ENCODE measurements at places on chromosomes 16 and 17. TPM values are rescaled to one million over a fixed set of nuclear protein-coding genes. Genes with fewer than 3 reads are reported as not detected.
A peak's percentile ranks its signal among the peaks of the same experiment; 100 is the strongest.

WNT3 gene
- 11.6 TPM for total RNA-seq

RAB26 gene
- total RNA-seq = 0.48 TPM

FAM117A gene
- total RNA-seq = 20.2 TPM

KDM6B gene
- total RNA-seq = 0.48 TPM

OMG gene
- 9.9 TPM for total RNA-seq

TLE7 gene
- not detected for total RNA-seq

CSH2 gene
- 4.3 TPM for total RNA-seq

SLC22A31 gene
- 0.72 TPM for total RNA-seq

ARHGDIG gene
- total RNA-seq = 18.3 TPM

PHOSPHO1 gene
- 8.2 TPM for total RNA-seq

KRT15 gene
- total RNA-seq = 24.1 TPM

AATK gene
- 1.4 TPM for total RNA-seq

DOC2B gene
- total RNA-seq = 2.2 TPM

DNA sequence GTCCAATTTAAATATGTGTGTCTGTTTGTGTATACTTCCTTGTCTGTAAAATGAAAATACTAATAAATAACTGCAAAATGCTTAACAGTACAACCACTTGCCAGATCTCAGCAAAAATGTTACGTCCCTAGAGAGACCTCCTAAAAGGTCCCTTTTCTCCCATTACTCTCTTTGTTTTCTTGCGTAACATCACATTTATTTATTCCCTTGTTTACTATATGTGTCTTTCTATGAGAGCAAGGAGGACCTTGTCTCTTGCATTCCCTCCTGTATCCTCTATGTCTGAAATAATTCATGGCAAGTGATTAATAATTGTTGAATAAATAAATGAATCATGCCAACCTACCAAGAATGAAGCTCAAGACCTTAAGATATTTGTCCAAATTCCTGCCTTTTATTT is 1.9 kb downstream of the ACSM3 start:
- DNase-seq = no peak

DNA sequence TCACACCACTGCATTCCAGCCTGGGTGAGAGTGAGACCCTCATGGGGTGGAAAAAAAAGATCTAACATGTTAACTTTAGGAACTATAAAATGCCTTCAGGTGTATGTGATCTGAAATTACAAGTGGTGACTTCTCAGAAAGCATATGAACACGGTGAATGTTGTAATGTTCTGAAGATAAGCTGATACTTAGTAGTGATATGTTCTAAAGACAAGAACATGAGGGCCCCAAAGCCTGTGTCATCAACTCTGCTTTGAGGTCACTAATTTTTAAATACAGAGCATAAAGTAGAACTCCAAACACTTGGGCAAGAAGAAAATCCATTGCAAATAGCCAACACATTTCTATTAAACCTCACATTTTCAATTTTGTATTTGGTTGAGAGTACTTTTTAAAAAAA is 2.6 kb upstream of the FBF1 start:
- DNase-seq = no peak

DNA sequence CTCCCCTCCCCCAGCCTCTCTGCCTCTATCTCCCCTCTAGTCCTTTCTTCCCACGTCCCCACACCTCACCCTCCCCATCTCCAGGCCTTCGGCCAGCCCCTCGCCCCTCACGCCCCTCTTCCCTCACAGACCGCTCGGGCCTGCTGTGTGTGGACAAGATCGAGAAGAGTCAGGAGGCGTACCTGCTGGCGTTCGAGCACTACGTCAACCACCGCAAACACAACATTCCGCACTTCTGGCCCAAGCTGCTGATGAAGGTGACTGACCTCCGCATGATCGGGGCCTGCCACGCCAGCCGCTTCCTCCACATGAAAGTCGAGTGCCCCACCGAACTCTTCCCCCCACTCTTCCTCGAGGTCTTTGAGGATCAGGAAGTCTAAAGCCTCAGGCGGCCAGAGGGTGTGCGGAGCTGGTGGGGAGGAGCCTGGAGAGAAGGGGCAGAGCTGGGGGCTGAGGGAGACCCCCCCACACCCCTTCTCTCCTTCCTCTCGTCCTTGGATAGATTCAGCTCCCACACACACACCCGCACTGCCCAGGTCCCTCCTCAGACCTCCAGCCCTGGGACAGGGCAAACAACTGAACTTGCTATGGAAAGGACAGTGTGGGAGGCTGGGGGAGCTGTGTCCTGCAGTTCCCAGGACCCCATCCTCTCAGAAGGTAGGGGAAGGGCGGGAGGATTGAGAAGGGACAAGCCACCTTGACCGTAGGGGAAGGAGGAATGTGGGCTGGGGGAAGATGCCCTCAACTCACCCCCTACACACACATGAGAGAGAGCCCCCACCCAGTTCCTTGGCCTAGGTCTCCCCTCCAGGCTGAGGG is 11.1 kb downstream of the NR1D1 start:
- no peak for DNase-seq

DNA sequence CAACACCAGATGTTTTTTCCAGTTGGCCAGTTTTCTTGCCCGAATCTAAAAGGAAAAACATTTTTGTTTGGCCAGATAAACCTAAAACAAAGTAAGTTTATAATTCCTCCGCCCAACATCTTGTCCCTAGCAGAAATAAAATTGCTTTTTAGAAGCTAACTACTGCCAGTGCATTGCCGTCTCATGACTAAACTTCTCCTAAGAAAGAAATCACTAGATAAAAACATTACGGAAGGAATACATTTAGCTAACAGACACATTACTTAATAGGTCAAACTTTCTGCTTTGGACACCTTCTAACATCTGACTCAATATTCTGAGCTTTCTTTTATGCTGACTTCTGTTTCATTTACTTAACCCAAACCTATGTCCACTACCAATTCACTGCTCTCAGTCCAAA is 36.2 kb downstream of the FBXL20 start:
- DNase-seq = peak; percentile 61

GRCh38 chr16:80341263-80341662 is 199.5 kb upstream of the DYNLRB2 start:
- DNase-seq = no peak

DNA sequence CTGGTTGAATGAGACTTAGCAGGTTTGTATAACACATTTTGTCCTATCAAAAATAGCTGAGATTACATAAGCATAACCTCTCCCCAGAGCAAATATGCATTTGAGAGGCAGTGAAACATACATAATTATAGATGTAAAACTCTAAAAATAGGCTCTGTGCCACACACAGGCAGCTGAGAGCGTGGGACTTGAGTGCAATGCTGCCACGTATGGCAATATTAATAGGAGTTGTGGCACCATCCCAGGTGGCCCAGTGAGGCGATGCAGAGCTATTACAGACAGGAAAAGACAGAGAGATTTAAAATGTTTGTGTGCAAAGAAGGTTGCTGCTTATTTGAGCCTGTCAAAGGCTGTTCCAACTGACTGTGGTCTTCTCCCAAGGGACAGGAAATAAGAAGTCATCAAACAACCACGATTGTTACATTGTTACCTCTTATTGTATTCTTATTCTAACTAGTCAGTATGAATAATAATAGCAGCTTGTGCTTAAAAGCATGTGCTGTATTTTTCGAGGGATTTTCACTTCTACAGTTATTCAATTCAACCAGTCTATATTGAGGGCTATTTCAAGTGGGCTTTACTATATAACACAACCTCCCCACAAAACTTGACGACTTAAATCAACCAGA is 116.5 kb downstream of the SALL1 start:
- no peak for DNase-seq

DNA sequence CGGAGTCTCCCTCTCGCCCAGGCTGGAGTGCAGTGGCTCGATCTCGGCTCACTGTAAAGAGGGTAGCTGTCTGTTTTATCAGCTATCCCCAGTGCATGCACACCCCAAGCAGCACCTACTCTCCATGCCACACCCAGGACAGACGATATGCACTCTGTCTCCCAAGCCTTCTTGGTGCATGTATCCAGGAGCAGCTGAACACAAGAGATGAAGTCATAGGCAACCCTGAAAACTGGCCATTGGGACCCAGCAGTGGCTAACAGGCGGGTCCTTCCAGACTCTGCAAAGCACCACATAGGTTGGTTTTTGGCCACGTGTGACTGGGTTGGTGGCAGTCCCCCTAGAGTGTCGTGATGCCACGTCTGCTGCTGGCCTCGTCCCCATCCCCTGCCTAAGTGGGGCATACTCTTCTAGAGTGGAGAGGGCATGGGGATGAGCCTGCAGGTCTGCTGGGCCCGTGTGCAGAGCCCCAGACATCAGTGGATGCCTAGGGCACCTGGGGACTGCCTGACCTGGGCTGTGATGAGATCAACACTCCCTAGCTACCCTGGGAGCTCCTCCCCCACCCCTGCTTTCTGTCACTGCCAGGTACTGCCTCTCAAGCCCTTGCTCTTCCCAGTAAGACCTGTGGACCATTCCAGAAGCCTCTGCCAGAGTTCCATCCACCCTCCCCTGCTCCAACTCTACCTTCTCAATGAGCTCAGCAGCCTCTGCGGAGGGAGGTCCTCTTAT is 9.3 kb downstream of the PDE6G start:
- DNase-seq = no peak

- DNase-seq = no peak
Measured at GRCh38 chr16:10145542-10146035, 36.6 kb downstream of the GRIN2A start.

GRCh38 chr16:23863511-23864422 is 28.0 kb downstream of the PRKCB start:
- DNase-seq = peak; percentile 41

DNA sequence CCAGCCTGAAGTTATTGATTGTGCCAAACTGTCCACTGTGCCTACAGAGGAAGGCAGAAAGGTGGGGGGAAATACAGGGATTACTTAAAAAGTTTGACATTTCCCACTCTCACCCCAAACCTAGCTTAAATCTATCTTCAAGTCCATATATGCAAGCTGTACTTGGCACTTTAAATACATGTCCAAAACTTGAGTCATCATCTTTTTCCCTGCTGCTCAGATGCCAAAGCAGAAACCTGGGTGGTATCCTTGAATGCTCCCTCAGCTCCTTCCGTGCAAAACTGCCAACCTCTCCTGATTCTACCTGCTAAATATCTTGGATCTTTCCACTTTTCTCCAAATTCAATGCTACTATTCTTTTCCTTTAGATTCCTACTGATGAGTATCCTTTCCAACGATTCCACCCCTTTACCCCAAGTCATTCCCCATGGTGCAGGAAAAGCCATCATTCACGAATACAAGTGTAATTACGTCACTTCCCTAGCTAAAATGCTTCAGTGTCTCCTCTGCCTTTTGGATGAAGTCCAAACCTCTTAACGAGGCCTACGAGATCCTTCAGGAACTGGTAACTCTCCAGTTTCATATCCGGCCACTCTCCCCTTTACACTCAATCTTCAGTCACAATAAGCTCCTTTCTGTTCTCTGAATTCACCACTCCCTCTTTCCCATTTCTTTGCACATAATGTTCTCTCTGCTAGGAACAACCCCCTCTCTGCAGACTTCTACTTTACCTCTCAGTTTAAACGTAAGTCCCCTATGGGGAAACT is 9.3 kb downstream of the BECN1 start:
- DNase-seq = no peak

GRCh38 chr17:83096401-83097224 is 17.2 kb downstream of the METRNL start:
- DNase-seq = no peak

DNA sequence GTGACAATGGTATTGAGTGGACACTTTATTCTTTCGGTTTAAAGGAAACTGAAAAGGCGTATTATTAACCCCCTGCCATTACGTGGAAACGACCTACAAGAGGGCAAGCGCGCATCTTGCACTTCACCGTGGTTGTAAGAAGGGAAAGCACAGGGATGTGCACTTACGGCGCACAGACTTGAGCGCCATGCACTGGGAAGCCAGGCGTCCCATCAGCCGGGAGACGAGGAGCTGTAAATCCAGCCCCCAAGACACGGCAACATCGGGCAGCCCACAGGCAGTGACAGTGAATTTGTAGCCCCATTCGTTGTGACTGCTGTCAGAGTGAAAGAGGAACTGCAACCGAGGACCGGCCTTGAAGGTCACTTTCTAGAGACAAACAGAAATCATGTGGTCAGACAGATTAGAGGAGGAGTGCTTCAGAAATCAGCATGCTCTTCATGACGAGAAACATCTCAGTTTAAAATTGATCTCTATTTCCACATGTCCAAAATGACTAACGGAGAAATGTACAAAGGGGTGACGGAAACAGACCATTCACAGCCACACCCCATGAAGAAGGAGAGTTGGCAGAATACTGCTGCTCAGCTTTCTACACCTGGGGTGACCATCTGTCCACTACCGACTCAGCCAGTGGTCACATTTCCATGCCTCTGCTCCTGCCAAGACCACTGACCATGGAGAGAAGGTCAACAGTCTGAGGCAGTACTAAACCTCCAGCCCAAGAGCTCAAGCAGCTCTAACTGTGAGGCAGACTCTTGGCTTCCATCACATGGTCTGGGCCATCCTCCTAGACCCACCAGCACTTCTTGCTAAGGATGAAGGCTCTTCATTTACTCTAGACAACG is 68.6 kb downstream of the ZZEF1 start:
- no peak for DNase-seq

DNA sequence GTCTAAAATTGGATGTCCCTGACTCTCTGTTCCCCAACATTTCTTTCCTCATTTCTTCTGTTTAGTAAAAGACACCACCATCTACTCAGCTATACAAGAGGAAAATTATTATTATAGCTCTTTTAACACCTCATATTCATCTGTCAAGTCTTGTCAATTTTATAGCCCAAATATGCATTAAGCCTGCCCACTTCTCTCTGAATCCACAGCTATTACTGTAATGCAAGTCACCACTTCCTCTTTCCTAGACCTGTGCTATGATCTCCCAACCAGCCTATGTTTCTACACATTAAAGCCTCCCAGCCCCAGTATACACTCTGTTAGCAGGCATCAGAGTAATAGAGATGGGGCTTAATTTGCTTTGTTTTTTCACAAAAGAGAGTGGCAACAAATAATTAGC is 252.9 kb downstream of the GRIN2A start:
- no peak for DNase-seq

GRCh38 chr17:17540935-17541639 is 44.9 kb upstream of the RASD1 start:
- DNase-seq = no peak

GRCh38 chr17:46141645-46142044 is 51.6 kb downstream of the KANSL1 start:
- no peak for DNase-seq

GRCh38 chr16:51453251-51453650 is 302.2 kb upstream of the SALL1 start:
- no peak for DNase-seq

- no peak for DNase-seq
Measured at GRCh38 chr17:17762744-17763105, 74.1 kb downstream of the SREBF1 start.

- DNase-seq = peak; percentile 98
Measured at GRCh38 chr17:75087558-75088453, at the start of gene SLC16A5. Gene SLC16A5 (plus strand): TSS chr17:75087954. CDS start chr17:75093637, 5,683 bp downstream.
